ENCODE measurements at places on chromosomes 5 and 9.

GRCh38 chr5:146580237-146580636, 64.2 kb upstream of the GPR151 start:
- no peak for DNase-seq

DNA sequence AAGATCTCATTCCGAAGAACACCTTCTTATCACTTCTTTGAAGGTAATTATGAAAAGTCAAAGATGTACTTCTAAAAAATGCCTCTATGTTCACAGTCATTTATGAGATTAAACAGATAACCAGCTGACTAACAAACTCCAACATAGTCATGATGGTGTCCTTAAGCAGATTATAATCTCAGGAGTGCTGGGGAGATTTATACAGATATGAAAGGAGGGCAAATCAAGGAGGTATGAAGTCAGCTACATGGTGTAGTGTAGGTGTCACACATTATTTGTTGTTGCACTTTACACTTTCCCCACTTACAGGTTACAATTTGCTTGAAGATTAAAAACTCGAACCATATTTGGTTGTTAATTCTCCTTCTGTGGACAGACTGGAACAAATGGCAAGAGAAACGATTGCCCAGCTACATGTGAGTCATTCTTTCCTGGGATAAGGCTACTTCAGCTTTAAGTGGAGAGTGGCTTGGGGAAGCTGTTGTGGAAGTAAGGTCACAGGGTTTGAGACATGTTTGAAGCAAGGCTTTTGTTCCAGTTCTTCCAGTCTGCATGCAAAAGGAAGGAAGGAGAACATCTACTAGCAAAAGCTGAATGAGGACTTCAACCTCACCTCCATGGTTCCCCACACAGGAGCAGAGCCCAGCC, 320.1 kb downstream of the ADGRV1 start:
- no peak for DNase-seq

- no peak for DNase-seq
These were observed 1.1 kb downstream of the SLC28A3 start for GRCh38 chr9:84339503-84339902.

DNA sequence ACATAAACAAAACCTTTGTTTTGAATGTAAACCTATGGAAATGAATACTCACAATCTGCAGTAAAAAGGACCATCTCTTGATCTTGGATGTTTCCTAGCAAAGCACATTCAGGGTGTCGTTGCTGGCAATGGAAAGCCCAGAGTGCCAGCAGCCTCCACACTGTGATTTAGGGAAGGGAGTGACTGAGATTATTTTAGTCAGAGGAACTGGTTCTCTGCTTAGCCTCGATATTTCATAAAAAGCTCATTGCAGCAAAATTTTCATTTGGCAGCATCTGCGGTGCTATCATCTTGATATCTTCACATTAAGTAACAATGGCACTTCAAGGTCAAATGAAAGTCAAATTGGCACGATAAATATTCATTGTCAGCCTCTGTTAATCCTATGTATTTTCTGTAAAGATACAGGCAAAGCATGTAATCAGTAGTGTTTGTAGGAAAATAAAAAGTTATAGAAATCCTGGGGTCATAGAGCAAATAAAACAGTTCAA, 116.0 kb downstream of the MACIR start:
- DNase-seq: no peak

GRCh38 chr9:10094563-10094962, 518.2 kb downstream of the PTPRD start:
- no peak for DNase-seq

DNA sequence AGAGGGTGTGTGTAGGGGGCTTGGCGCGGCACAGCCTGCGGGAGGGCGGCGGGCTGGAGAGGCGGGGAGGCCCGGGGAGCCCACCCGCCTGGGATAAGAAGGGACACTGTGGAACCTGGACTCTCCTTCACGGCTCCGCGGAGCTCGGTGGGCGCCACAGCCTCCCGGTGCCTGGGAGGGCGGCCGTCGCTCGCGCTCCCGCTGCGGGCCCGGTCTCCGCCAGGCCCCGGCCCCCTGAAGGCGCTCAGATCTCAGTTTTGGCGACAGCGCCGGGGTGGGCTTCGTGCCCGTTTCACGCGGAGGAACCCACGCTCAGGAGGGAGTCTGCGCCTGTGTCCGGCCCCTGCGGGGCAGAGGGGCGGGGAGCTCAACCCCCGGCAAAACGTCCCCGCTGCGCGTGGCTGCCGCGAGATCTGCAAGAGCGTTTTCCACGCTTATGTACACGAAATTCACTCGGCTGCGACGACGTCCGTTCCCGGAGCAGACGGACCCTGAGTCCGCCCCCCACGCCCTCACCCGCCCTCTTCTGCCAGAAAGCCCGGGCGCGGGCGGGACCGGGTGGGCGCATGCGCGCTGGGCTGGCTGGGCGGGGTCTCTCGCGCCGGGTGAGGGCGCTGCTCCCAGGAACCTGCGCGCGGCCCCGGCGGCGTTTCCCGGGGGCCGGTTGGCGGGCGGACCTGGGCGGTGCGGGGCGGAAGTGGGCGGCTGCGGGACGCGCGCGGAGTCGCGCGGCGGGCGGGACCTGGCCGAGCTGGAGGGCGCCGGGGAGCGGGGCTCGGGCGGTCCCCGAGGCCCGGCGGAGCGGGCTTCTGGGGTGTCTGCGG, at the start of gene NELFB:
Gene NELFB, plus strand, starts transcription at position 704 of the 824 bp plus-strand sequence.
- peak; percentile 93 for DNase-seq

GRCh38 chr9:124457079-124457886, 7.0 kb downstream of the ADGRD2 start:
- DNase-seq: no peak

- DNase-seq: no peak
These were observed 42.1 kb downstream of the TLR4 start for GRCh38 chr9:117746263-117746662.
